Activated CD4-positive, alpha-beta T cell treated with anti-CD3 and anti-CD28 coated beads, Interleukin-2, amount 50 U/mL, for 1 hour (primary cell): ENCODE measurements at places on chromosomes 7 and 10.

- DNase-seq, result no peak
These were observed 29.8 kb upstream of the PODXL start for GRCh38 chr7:131586259-131586658.

DNA sequence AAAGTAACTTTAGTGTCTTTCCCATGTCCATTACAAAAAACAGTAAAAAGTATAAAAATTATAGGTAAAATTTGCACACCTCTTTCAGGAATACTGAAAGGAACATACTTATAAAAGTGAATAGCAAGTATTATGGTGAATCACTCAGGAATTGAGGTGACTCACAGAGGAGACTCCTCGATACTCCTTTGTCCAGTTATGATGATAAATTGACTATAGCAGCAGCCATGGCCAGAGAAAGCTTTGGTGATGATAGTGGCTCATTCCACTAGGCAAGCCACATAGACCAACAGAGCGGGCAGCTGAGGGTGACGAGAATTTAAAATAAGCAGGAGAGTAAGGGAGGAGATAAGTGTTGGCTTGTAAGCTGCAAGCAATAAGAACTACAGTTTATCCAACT, 1231.1 kb upstream of the CELF2 start:
- DNase-seq, result no peak

DNA sequence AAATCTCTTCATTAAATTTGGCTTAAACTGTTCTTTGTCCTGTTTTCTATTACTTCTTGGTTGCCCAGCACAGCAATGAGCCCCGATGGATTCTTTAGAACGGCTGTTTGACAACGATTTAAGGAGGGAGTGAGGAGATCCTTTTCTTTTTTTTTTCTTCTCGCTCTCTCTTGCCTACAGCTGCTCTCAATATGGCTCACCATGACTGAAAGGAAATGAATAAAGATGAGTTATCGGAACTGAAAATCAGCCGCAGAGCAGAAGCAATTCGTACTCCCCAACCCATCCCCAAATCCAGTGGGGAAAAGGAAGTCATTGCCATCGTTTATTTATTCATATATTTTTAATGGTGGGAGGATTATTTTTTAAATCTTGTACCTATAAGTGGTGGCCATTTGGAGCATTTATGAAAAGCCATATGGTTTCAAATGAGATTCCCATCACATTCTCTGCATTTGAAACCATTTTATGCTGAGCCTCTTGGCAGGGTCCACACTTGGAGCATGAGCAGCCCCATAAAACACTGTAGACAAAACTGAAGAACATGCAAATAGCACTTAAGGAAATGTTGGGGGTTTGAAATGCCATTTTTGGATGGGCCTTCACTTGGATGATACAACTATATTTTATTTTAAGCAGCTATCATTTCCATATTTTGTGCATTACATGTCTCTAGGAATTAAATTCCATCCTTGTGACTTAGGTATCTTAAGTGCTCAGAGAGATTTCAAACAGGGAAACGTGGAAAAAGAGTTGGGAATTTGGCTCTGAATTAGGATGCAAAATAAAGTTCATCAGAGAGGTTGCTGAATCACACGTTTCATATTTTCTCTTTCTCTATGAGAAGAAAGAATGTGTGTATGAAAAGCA, 107.7 kb upstream of the FZD1 start:
- no peak for DNase-seq

GRCh38 chr10:101558671-101559595, 29.1 kb downstream of the POLL start:
- no peak for DNase-seq

DNA sequence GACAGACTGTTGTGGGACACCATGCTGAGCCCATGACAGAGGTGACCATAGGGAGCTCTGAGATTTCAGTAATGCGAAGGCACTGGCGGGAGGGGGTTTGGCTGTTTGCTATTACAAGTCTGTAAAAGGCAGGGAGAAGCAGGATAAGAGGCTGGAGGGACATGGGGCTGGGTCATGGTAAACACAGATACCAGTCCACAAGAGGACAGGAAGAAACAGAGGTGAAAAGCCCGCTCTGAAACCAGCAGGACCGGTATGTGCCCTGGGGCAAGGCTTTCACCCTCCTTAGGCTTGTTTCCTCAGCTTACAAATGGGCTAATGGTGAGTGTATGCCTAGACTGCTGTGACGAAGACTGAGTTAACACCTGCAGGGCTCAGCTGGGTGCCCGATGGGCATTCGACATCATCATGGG, 34.1 kb downstream of the ANXA11 start:
- no peak for DNase-seq

DNA sequence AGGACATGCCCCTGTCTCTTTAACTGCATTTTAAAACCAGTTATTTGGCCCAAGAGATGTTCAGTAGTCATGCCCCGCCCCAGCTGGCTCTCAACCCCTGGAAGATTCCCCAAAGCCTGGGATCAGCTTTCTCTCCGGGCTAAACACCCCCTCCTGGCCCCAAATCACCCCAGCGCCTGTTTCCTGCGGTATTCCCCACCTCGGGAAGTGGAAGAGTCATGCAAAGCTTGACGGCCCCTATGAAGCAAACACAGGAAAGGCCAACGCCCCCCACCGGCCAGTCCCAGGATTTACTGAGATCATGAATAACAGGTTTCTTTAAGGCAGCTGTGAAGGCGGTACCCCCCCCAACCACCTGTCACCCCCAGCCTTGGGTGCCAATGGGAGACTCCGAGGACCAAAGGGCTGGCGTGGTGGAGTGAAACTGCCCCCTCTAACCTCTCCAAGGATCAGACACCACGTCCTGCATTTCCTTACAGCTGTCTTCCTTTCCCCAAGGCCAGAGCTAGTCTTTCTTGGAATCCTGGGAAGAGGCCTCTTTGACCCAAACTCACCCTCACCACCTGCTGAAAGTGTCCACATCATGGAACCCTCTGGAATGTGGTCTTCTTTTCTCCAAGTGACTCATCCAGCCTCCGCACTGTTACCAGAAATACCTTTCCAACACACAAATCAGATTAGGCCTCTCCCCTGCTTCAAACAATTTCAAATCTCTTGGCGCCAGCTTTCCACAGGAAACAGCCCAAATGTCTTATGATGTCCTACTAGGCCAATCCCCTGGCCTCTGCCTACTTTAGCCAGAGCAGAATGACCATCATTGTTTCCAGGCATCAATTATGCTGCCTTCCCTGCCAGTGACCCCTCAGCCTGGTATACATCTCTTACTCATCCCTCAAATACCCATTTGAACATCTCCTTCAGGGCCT, 301.5 kb downstream of the ZEB1 start:
- no peak for DNase-seq

- no peak for DNase-seq
These were observed 54.5 kb upstream of the FAM180A start for GRCh38 chr7:135803143-135803542.

- DNase-seq, result no peak
These were observed 145.0 kb downstream of the ELFN1 start for GRCh38 chr7:1815051-1815481.

GRCh38 chr7:129855234-129855673, 97.5 kb downstream of the UBE2H start:
- DNase-seq, result no peak

- DNase-seq, result no peak
These were observed 163.9 kb upstream of the CDK1 start for GRCh38 chr10:60614363-60614762.
